Progenitor cell of endocrine pancreas (in vitro differentiated cells): ENCODE measurements at places on chromosomes 16 and 17. TPM values are rescaled to one million over a fixed set of nuclear protein-coding genes. Genes with fewer than 3 reads are reported as not detected.

The MYH1 gene
- total RNA-seq, result not detected in 2 replicates

The CA7 gene
- not detected in 2 replicates for total RNA-seq

The PHKG2 gene
- 53.5 and 61.8 TPM in 2 replicates for total RNA-seq

- no peaks in the 10 kb centered on the region for H3K27me3 ChIP-seq
- peaks cover 12% of the 10 kb centered on the region for H3K36me3 ChIP-seq
- peaks cover 29% of the 10 kb centered on the region for H3K4me1 ChIP-seq
- no peak overlapping the region for H3K27ac ChIP-seq
- DNase-seq, result no peak
- H3K4me3 ChIP-seq, result peak overlapping the region; percentile 94
Measured at GRCh38 chr17:750431-751037, 1.5 kb downstream of the GEMIN4 start.

The SLFN14 gene
- total RNA-seq, result not detected in 2 replicates

The UBE2I gene
- 211 and 212 TPM in 2 replicates for total RNA-seq

- peaks cover 33% of the 10 kb centered on the region for H3K4me1 ChIP-seq
- DNase-seq, result peak; percentile 23
- peak overlapping the region; percentile 99 for H3K4me3 ChIP-seq
Measured at GRCh38 chr16:87951552-87952538, 611 bp downstream of the BANP start.

- no peaks in the 10 kb centered on the region for H3K4me1 ChIP-seq
- no peak for DNase-seq
- H3K27me3 ChIP-seq, result no peaks in the 10 kb centered on the region
- no peaks in the 10 kb centered on the region for H3K36me3 ChIP-seq
Measured at GRCh38 chr17:29246628-29247027, at the start of gene CRYBA1. Gene CRYBA1, plus strand, starts transcription at chr17:29246859. Its CDS starts 5 bp downstream, at chr17:29246864.

- DNase-seq, result no peak
- H3K27me3 ChIP-seq, result peaks cover 95% of the 10 kb centered on the region
- no peaks in the 10 kb centered on the region for H3K36me3 ChIP-seq
- H3K4me1 ChIP-seq, result no peaks in the 10 kb centered on the region
- H3K27ac ChIP-seq, result no peak overlapping the region
- no peak overlapping the region for H3K4me3 ChIP-seq
Measured at GRCh38 chr17:35489944-35490343, 41.4 kb upstream of the SLFN13 start.

GRCh38 chr16:4675864-4676786 is 17.2 kb upstream of the NUDT16L1 start:
- peaks cover 1% of the 10 kb centered on the region for H3K36me3 ChIP-seq
- no peaks in the 10 kb centered on the region for H3K27me3 ChIP-seq
- DNase-seq, result no peak
- no peaks in the 10 kb centered on the region for H3K4me1 ChIP-seq
- no peak overlapping the region for H3K4me3 ChIP-seq
- no peak overlapping the region for H3K27ac ChIP-seq

The KRT40 gene
- 0.13 TPM in 1 of 2 replicates, not detected in the other for total RNA-seq
